Germinal center (tissue), 1 donor: ENCODE measurements at places on chromosomes 12 and 14.

- DNase-seq, result peak; percentile 24
Observed at GRCh38 chr14:64510825-64511671, 6.5 kb downstream of the ZBTB1 start.

DNA sequence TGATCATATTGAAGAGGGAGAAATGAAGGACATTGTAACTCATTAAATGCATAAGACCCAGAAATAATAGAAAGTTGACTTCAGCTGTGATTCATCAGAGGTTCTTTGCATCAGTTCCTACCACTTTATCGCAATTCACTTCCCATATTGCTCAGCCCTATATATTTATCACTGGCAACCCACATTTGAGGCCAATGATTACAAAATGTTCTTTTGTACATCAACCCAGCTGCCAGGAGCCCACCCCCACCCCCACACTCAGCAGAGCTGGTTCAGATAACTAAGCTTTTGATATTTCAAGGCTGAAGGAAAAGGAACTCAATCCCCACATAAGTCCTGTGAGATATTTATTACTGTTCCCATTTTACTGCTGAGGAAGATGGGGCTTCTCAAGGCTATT lies 51.2 kb upstream of the TMPO start:
- no peak for DNase-seq

DNA sequence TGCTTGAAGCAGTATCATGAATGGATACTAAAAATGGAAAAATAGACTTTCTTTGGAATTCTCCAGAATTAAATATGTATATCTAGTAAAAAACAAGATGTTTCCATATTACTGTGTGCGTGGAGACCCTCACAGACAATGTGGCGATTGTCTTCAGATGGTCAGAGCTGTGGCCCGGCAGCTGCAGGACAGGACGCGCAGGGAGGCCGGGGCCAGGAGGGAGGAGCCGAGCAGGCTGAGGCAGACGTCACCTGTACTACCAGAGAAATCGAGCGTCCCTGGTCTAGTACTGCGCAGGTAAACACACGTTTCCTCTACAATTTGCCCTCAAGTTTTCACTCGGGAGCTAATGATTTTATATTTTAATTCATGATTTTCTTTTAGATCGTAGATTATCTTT lies 22.8 kb downstream of the DDX51 start:
- no peak for DNase-seq

- DNase-seq, result no peak
Observed at GRCh38 chr12:96427269-96427729, 27.1 kb upstream of the CDK17 start.

GRCh38 chr14:99183311-99183710 lies 88.7 kb downstream of the BCL11B start:
- DNase-seq, result no peak

GRCh38 chr12:58487678-58488161 lies 432.6 kb downstream of the LRIG3 start:
- no peak for DNase-seq

GRCh38 chr14:59360923-59361794 lies 104.0 kb downstream of the GPR135 start:
- DNase-seq, result no peak

GRCh38 chr12:125312471-125312870 lies 247.2 kb downstream of the AACS start:
- no peak for DNase-seq
